ENCODE measurements at places on chromosomes 16 and 17.

DNA sequence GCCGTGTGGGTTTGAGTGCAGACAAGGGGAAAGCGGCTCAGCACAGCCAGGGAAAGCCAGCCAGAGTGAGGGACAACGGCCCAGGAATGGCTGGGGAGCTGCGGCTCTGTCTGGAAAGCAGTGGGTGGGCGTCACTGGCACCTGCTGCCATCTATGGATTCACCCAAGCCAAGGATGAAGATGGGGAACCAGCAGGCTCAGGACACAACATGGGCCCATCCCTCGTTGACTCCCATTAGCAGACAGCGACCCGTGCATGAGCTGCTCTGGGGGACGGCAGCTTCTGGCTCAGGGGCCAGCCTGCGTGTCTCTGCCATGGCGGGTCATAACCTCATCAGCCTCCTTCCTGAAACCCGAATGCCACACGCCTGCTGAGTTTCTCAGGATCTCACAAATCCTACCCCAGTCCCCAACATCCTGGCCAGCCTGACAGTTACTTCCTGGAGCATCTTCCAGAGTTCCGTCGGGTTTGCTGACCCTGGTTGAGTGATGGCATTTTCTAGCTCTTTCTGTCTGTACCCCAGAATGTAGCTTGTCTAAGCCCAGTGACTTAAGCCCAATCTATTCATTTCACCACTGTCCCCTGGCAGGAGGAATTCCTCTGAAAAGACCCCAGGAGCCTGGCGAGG lies 50.7 kb downstream of the SLC7A5 start:
- no peak for DNase-seq

- DNase-seq = no peak
Observed at GRCh38 chr17:12730421-12730820, 58.9 kb upstream of the ARHGAP44 start.

DNA sequence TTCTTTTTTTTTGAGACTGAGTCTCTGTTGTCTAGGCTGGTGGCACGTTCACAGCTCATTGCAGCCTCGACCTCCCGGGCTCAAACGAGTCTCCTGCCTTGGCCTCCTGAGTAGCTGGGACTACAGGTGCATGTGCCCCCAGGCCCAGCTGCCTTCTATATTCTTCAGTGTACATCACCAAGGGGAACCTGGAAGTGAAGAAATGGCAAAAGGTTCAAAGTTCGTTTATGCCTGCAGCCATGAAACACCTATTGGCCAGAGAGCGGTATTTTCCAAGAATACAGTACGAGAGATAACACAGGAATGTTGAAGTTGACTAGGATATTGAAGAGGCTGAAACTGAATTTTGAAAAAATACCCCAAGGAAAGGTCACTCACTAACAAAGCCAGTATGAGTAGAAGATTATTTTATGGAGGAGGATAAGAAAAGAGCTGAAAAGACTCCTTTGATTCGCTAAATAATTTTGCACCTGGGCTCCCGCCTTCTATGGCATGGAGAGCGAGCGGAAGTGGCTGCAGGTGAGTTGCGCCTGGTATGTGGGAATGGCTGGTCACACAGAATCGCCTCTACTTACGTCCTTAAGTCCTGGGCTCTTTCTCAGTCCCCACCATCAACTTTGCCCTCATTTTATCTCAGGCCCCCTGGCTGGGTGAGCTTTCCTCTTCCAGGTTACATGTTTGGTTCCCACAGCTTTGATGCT lies 9.8 kb downstream of the ST6GALNAC1 start:
- DNase-seq = no peak

DNA sequence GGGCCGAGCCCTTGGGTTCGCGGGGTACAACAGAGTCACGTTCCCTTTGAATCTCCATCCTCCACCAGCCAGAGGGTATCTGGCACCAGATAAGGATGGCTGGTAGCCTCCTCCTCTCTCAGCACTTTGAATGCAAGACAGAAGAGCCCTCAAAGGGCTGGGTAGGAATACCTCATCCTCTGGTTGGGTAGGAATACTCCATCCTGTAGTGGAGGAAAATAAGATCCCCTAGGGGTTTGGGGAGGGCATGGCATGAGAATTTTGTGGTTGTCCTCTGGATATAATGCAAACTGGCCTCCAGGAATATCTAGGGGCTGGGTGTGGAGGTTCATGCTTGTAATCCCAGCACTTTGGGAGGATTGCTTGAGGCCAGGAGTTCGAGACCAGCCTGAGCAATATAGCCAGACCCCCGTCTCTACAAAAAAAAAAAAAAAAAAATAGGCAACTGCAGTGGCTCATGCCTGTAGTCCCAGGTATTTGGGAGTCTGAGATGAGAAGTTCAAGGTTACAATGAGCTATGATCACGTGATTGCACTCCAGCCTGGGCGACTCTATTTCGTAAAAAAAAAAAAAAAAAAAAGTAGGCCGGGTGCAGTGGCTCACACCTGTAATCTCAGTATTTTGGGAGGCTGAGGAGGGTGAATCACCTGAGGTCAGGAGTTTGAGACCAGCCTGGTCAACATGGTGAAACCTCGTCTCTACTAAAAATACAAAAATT lies 2.7 kb downstream of the IGFBP4 start:
- no peak for DNase-seq

DNA sequence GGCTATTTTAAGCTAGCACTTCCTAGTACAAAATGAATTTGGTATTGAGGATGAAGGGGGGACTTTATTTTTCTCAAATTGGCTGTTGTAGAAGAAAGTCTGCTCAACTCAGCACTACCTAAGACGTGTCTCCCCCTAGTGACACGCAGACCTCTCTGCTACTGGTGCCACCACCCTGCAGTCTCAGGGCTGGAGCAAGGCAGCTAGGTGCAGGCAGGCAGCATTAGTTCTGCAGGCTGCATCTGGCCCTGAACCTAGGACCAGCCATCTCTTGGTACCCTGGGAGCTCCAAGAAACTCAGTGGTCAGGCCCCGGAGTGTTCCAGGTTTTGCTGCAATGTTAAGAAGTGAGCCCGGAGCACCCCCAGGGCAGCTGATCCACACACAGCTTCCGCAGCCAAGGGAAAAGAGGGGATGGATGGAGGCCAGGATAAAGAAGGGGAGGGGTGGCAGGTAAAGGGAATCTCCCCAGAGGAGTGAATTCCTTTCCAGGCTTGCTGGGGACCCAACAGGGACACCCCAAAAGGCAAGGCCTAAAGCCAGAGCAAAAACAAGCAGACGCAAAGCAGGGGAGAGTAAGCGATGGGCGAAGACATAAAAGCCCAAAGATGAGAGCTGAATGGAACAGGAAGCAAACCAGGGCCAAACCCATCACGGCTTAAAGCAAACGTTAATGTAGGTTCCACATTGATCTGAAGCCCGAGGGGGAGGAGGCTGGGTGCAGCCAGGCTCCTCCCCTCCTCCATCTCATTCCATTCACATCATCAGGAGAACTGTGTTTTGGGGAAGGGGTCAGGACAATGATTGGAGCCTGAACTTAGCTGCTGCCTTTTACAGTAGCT lies 200.5 kb downstream of the ZFHX3 start:
- peak; percentile 34 for DNase-seq

DNA sequence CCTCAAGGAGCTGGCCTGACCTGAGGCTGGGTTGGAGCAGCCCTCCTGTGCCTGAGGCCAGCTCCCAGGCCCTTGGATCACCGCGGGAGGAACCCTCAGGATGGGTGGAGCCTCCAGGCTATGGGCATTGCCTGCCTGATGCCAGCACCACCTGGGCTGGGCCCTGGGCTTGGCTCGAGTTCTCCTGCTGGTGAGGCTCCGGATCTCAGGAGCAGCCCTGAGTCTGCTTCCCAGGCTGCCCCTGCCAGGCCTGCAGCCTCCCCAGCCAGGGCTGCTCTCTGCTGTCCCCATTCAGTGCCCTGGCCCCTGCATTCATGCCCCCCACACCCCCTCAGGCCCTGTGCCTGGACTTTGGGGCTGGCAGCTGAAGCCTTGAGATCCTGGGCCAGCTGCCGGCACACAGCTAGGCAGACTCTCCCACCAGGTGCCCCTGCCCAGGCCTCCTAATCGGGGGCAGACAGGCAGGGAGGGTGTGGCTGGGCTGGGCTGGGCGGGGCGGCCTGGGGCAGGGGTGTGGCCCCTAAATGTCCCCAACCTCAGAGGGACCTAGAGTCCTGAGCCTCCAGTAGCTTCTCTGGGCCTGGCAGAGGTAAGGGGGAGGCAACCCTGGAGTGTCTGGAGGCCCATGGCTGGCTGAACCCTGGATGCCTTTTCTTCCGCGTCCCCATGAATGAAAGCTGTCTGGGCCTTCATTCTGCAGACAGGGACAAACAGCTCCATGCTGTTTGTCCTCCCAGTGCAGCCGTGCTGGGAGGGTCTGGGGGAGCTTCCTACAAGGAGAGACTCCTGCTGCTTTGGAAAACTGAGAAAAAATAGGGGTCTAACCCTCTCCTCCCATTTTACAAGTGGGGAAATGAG lies 1.1 kb upstream of the PIGQ start:
- no peak for DNase-seq

GRCh38 chr16:11215935-11216556 lies 40.0 kb downstream of the SOCS1 start:
- DNase-seq = no peak

- DNase-seq = no peak
Observed at GRCh38 chr17:28333083-28333746, 2.1 kb downstream of the IFT20 start.

GRCh38 chr17:71970312-71970711 lies 150.5 kb upstream of the SOX9 start:
- no peak for DNase-seq

GRCh38 chr16:12609937-12610699 lies 193.6 kb downstream of the CPPED1 start:
- no peak for DNase-seq

DNA sequence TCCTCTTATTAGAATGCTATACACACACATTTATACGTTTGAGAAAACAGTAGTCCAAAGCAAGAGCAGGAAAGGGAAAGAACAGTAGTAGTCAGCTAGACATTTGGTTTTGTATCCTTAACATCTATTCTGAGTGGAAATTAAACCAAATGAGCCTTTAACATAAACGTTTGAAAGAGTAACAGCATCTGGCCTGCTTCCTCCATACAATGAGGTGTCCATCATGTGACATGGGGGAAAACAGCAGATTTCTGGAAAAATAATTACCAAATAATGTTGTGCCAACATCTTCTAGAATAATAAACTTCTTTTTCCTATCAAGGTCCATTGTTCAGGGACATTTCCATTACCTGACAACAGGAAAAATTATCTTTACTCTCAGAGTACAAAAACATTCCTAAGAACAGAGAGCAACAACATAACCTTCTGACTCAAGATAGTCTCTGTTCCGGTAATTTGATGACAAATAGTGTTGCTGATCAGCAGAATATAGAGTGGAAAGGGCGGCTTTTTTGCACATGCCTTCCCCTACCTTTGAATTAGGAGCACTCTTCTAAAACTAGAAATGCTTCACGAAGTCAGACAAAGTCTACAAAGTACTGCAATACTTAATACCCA lies 20.2 kb downstream of the CYTH1 start:
- no peak for DNase-seq

DNA sequence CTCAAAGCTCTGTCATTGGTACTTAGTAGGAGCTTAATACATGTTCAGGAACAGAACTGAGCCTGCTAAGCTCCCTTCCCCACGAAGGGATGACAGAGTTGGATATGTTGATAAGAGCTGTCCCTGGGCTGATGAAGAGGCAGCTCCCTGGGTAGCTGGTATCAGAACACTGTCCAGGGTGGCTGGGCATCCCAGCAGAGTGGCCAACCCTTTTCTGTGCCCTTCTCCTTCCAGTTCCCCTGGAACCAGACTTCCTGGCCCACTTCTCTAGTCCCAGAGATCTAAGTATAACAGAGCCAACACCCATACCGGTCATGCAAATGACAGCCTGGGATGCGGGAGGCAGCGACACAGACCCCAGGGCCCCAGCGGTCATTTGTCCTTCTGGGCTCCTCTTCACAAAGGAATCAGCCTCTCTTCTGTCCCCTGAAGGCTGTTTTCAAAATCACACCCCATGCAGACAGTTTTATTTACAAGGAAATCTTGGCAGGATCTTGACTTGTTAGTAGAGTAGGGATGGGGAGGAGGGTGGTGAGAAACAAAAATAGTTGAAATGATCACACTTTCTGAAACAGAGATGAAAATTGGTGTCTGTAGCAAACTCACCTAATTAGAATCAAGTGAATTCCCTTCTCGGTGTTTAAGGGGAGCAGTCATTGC lies 1.4 kb upstream of the RHBDL3 start:
- no peak for DNase-seq

GRCh38 chr17:60647705-60648104 lies 29.9 kb upstream of the BCAS3 start:
- no peak for DNase-seq

GRCh38 chr17:32570081-32570396 lies 83.2 kb downstream of the CDK5R1 start:
- DNase-seq = no peak

GRCh38 chr17:17104494-17104893 lies 62.2 kb downstream of the MPRIP start:
- no peak for DNase-seq

DNA sequence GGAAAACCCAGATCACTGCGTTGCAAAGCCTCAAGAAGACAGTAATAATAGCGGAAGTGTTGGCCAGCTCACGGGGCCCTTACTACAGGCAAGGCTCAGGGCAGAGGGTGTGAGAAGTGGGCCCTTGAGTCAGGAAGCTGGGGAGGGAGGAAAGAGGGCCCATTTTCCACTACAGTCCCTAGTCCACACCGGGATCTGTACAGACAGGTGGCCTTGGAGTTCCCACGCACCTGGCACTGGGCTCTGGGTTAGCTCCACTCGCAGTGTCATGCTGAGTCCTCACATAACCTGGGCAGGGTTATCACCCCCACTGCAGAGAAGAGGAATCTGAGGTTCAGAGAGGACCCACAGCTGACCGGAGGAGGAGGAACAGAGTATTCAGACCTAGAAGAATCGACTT lies 16.8 kb upstream of the MTSS2 start:
- DNase-seq = no peak

DNA sequence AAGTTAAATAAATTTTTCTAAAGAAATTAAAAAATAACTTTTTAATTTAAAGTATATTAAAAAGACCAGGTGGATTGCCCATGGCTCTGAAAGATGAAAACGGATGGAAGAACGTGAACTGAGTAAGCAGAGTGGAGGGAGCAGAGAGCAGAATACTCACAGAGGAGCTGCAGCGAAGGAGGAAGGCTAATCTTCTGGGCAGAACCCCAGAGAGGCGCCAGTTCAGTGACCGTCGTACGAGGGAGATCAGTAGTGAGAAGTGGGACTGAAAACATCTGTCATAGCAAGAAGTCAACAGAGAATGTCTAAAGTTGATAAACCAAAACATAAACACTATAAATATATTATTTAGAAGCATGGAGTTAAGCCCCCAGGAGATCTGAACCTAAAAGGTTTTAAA lies 34.9 kb downstream of the UBE2G1 start:
- DNase-seq = no peak

DNA sequence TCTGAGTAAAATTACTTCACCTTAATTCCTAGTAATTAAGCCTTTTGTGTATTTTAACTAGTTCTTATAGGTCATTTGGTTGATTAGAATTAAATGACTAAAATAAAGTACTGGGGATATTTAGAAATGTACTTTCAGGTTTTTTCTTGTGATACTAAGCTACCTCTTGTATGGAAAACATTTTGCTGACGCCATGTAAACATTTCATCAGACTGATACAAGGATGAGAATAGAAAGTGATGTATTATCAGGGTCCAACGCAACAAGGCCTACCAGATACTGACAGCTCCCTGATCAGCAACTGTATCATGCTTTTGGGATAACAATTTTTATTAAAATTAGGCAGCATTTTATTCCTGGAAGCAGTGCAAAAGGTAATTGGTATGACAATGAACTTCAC lies 1.7 kb downstream of the SMARCE1 start:
- DNase-seq = no peak

- DNase-seq = no peak
Observed at GRCh38 chr16:66481081-66481942, 54.2 kb downstream of the BEAN1 start.

Measured in OCI-LY7 (cell line).